ENCODE measurements at places on chromosomes 3 and 15. TPM values are rescaled to one million over a fixed set of nuclear protein-coding genes. Genes with fewer than 3 reads are reported as not detected.

GRCh38 chr15:25596644-25597562, 158.1 kb upstream of the UBE3A start:
- DNase-seq, result no peak

GRCh38 chr3:4994823-4995499, 15.7 kb downstream of the BHLHE40 start:
- DNase-seq, result no peak

- DNase-seq, result no peak
These were observed 30.2 kb downstream of the PTPN23 start for GRCh38 chr3:47410801-47411646.

GPR149 gene
- not detected for polyA plus RNA-seq
